ENCODE measurements at places on chromosomes 11 and 22. TPM values are rescaled to one million over a fixed set of nuclear protein-coding genes. Genes with fewer than 3 reads are reported as not detected.
A peak's percentile ranks its signal among the peaks of the same experiment; 100 is the strongest.

DNA sequence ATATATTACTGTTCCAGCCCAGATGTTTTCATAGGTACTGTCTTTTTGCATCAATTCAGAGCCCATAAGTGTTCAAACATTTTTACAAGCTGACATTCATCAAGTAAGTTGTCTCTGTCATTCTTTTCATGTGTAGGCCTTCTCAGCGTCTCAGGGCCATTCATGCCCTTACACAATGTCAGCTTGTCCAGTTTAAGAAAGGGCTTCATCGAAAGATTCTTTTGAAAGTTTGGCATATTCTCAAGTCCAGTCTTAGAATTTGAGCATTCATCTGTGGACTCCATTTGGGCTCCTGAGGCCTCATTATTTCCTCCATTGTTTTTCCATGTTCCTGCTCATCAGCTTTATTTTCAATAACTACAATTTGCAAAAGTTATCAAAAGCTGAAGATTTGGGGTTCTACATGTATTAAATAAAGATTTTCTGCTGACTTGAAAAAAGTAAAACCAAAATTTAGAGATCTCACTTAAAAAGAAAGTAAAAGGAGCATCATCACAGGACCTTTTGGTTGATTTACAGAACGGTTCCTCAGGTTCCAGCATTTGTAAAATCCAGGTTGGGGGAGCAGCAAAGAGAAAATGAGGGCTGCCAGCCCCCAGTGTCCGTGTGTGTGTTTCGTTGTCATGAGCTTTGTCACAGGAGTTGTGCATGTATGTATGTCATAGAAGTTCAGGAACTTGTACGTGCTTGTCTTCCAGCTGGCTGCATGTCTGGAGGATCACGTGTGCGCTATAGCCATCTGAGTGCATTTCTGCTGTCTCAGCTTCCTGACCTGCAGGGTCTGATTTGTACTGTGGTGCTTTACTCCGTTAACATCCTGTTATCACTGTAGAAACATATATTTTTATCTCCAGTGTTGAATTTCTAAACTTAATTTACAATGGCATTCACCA is 15.6 kb downstream of the MOV10L1 start:
- DNase-seq: no peak

KRTAP5-7 gene
- total RNA-seq: not detected

- DNase-seq: peak; percentile 24
Measured at GRCh38 chr22:17876306-17876831, 102.1 kb upstream of the BID start.

GRCh38 chr11:76856106-76856505 is 4.6 kb upstream of the ACER3 start:
- DNase-seq: peak; percentile 56

GRCh38 chr22:49548356-49549202 is 279.1 kb downstream of the BRD1 start:
- DNase-seq: no peak

ACTN3 gene
- total RNA-seq: not detected

- peak; percentile 58 for DNase-seq
Measured at GRCh38 chr11:82718307-82718706, 15.4 kb downstream of the FAM181B start.

DNA sequence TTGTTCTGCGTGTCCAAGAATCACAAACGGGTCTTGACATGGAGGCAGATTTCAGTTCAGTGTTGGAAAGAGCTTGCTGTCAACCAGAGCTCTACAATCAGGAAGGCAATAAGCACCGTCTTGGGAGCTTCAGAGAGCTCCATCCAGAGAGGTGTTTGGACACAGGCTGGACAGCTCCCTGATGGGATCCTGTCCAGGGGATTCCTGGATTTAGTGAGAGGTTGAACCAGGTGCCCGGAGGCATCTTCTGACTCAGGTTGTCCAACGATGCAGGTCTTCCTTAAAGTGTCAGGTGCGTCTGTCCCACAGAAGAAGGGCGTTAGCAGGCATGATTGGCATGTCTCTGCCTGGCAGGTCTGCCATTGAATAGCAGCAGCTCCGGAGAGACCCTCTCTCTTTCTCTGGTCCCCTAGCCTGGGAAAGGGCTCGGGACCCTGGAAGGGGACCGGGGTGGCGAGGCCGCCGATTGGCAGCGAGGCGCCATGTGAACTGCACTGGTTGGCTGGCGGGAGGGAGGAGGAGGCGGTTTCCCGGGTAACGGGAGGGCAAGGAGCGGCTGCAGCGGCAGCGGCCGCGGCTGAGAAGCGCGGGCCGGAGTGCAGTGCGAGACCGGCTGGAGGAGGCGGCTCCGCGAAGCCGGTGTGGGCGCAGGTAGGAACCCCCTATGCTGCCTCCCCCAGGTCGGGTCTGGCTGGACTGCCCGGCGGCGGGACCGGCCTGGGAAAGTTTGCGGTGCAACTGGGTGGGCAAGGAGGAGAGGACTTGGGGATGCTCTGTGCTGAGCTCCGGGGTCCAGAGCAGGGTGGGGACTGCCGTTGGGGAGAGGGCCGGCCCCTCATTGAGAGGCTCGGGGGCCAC is 104.1 kb upstream of the E2F8 start:
- peak; percentile 75 for DNase-seq

GRCh38 chr11:80096736-80097135 is 655.9 kb upstream of the TENM4 start:
- peak; percentile 30 for DNase-seq

DNA sequence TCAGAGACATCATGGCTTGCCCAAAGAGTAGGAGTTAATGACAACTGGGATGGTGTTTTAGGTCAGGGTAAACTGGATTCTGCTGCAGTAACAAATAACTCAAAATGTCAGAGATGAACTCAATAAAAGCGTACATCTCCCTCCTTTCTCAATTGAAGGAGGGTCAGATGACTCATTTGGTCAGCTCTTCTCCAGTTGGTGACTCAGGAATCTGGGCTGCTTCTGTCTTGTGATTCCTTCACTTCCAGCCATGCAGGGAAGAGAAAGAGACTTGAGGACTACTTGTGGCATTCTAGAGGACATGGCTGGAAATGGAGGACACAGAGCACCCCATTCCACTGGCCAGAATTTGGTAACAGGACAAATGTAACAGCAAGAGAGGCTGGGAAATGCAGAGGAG is 3.2 kb upstream of the SYT13 start:
- peak; percentile 63 for DNase-seq

DNA sequence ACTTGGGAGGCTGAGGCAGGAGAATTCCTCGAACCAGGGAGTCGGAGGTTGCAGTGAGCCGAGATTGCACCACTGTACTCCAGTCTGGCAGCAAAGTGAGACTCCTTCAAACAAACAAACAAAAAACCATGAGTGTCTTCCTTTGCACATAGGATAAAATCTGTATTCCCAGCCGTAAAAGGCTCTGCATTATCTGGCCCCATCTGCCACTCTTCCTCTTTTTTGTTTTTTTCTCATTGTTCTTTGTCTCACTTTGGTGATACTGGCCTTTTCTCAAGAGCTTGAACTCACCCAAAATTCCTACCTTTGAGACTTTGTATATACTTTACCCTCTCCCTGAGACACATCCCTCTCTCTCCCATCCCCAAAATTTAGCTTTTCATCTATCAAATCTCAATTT is 17.6 kb downstream of the FDX1 start:
- no peak for DNase-seq

DNA sequence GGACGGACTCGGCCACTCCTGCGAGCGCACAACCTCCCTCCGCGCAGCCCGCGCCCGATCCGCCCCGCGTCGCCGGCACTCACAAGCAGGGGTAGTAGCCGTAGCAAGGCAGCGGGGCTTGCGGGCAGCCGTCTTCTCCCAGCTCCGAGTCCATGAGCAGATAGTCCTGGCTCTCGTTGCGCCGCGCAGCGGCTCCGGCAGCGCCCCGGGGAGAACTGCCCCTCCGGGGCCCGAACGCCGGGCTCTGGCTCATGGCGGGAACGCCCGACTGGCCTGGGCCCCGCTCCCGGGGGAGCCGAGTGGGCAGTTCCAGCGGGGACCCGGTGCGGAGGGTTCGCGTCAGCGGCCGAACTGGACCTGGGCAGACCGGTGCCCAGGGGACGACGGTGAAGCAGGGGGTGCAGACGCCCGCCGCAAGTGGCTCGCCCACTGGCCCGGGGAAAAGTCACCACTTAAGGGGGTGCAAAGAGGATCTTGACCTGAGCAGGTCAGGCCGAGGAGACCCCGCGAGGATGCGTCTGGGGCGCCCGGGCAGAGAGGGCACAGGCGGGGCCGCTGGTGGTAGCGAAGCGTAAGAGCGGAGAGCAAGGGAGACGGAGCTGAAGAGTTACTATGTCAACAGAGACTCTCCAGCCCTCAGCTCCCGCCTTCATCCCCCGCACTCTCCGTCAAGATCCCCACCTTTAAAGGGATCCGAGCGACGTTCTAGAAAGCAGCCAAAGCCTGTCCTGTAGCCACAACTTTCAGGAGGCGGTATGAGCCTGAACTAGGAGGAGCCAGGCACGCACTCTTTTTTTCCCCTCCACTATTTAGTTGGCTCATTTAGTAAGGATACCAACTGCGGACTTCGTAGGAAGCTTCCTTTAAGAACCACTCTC is at the start of gene TRPC6:
Gene TRPC6 (minus strand): TSS at position 757 of the 878 bp plus-strand sequence. CDS start 504 bp downstream, at position 253.
- no peak for DNase-seq

MN1 gene
- total RNA-seq: 3.9 TPM

- DNase-seq: no peak
Measured at GRCh38 chr22:50173983-50174355, 3.4 kb downstream of the PANX2 start.
